ENCODE measurements at places on chromosomes 4 and X.

- DNase-seq = no peak
Observed at GRCh38 chr4:20831746-20832145, 131.5 kb downstream of the PACRGL start.

GRCh38 chrX:10444204-10444603 lies 176.2 kb downstream of the MID1 start:
- DNase-seq = no peak

GRCh38 chr4:88382621-88383020 lies 4.0 kb downstream of the HERC6 start:
- DNase-seq = peak; percentile 30

DNA sequence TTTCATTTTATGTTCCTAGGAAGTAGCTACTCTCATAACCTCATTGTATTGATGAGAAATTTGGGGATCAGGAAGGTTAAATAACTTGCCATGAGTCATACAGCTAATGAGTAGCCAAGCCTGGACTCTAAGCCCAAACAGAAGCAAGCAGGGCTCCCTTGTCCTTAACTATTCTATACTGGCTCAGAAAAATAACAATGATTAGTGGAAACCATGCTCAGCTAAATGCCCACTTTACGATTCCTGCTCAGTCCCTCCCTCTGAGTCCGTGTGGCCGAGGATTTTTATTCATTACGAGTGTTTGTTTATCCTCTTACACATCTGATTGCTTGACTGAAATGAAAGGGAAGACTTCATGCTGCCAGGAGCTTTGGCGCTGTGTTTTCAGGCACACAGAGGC lies 100.9 kb downstream of the SLC34A2 start:
- no peak for DNase-seq

DNA sequence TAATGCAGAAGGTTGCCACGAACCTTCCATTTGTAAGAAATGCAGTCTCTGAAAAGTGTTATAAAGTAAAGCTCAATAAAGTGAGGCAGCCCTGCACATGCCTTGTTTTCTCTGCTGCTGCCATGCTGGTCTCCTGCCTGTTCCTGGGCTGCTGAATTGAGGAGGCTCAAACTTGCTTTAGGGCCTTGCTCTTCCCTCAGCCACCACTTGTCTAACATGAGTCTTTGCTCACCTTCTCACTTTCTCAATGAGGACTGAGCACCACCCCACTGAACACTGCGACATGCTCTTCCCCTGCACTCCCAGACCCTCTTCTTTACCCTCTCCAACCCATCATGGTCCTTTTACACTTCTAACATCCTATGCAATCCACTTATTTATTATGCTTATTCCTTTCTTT lies 25.2 kb upstream of the MFAP3L start:
- no peak for DNase-seq

DNA sequence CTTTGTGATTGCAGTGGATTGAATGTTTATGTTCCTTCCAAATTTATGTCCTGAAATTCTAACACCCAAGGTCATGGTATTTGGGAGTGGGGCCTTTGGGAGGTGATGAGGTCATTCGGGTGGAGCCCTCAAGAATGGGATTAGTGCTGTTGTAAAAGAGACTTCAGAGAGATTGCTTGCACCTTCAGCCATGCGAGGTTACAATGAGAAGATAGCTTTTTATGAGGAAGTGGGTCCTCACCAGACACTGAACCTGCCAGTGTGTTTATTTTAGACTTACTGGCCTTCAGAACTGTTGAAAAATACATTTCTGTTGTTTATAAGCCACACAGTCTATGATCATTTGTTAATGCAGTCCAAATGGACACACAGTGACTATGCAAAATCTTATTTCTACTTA lies 161.0 kb upstream of the GPRIN3 start:
- no peak for DNase-seq

DNA sequence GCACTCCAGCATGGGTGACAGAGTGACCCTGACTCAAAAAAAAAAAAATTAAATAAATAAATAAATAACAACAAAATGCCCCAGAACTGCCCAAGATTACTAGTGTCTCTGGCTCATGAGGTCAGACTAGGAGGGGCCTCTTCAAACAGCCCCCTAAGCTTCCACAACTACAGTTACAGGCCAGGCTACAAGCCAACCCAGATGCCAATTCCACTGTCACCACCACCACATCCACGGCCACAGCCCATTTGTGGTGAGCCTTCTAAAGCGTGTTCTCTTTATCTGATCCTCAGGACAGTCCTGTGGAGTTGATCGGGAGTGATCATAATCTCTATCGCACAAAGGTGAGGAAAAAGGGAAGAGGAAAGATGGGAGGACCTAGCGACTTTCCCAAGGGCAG lies 36.6 kb downstream of the IGFBP7 start:
- DNase-seq = no peak

GRCh38 chr4:182207830-182208396 lies 35.3 kb upstream of the TENM3 start:
- DNase-seq = no peak

DNA sequence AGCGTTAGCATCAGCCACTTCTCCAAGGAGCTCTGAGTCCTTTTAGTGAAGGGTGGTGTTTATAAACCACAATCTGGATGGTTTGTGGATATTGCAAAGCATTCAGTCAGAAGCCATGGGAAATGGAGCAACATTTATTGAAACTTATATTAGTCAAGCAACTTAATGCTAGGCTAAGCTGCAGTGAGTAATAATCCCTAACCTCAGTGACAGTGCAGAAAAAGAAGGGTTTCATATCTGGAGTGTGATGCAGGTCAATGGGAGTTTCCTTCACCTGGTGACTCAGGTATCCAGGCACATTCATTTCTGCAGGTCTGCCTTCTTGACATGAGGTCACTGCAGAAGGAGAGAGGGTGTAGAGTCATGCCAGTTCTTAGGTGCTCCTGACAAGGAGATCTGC lies 10.4 kb upstream of the DRD5 start:
- DNase-seq = no peak

DNA sequence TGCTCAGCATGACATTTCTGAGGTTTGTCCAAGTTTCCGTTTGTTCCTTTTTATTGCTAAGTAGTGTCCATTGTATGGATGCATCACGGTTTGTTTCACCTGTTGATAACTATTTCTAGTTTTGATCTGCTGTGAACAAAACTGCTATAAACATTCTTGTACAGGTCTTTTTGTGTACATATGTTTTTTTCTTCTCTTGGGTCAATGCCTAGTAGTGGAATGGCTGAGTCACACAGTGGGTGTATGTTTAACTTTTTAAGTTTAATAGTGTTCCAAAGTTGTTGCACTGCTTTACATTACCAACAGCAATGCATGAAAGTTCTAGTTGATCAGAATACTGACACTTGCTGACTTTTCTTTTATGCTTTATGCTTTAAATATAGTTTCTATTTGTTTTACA lies 76.7 kb downstream of the MAOB start:
- DNase-seq = no peak

- DNase-seq = no peak
Observed at GRCh38 chr4:86450861-86451260, 91.0 kb upstream of the MAPK10 start.

GRCh38 chr4:107216379-107216778 lies 180.3 kb upstream of the DKK2 start:
- no peak for DNase-seq

- no peak for DNase-seq
Observed at GRCh38 chrX:40154250-40154852, 56.6 kb upstream of the BCOR start.

GRCh38 chr4:145390571-145390970 lies 91.1 kb upstream of the SMAD1 start:
- no peak for DNase-seq

- DNase-seq = no peak
Observed at GRCh38 chrX:11375614-11376119, 82.5 kb downstream of the AMELX start.

DNA sequence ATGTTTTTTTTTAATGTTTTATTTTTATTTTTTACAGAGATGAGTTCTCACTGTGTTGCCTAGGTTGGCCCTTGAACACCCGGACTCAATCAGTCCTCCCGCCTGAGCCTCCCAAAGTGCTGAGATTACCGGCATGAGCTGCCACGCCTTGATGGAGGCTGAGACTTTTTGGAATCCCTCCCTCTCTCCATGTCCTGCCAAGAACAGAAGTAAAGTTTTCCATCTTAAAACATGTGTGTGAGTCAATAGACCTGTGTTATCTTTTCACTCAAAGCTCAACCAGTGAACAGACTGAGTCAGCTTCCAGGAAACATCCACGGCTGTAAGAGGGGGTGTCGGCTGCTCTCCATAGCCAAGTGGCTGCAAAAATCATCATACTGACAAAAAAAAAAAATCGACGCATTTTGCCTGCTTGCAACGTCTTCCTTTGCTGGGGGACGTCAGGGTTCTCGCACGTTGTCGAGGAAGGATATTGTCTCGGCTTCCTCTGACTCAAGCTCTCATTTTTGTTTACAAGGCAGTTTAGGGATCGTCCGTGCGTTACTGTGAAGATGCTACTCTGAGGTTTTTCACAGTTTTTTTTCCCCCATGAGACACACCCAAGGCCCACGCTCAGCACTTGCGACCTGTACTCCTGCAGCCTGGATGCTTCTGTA lies 10.0 kb upstream of the ASMTL start:
- no peak for DNase-seq

DNA sequence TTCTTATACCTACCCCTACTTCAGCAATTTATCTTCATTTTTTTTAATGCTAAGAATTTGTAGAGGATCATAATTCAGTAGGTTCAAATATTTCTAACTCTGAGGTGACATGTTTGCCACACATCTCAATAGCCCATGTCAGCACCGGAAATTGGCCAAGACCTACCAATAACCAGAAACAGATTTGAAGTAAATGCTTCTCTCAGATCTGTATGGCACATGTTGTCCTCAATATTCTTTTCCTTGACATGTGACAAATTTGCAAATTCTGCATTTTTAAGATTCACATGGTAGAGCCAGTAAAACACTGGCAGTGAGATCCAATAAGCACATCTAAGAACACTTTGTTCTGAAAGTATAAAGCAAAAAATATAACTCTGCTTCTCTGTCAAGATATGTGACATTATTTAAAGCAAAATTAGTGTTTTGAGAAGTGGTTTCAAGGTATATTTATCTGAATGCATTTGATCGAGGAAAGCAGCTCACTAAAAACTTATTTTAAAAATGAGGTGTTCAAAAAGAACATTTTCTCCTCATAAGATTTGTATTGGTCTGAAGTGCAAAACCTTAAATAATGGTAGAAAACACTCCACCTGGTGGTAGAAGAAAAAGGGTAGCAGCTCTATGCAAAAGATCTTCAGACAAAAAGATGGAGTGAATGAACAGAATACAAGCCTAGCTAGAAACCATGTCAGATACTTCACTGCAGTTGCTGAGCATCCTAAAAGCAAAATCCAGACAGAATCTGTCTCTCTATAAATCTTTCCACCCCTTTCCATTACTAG lies 513.8 kb upstream of the FAM241A start:
- no peak for DNase-seq

- DNase-seq = no peak
Observed at GRCh38 chr4:148445860-148446330, 3.7 kb upstream of the NR3C2 start.

DNA sequence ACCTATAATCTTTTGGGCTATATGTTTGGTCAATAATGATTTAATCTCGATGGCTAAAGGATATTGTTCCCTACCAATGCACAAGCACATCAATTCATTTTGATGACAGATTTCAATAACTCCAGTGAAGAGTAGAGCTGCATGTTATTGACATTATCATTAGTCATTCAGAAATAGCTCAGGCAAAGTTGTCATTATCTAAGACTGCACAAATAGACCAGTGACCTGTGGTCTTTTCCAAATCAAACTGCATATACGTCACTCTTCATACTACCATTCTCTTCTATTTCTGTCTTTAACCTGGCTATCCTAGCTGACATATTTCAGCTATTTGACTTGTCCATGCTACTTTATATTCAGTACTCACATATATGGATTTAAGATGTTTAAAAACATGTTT lies 1050.8 kb downstream of the C4orf33 start:
- DNase-seq = no peak

DNA sequence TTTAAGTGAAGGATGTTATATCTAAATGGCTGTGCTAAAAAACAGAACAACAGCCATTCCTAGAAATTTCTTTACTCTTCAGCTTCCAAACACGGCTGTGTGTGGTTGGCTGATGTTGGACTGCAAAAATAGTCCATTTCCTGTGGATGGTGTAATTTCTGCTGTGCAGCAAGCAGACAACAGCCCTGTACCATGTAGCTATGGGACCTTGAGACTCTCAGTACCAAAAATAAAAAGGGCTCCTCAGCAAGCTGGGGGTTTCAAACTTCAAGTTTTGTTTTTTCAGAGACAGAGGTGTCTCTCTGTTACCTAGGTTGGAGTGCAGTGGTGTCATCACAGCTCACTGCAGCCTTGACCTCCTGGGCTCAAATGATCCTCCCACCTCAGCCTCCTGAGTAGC lies 18.1 kb downstream of the CD40LG start:
- DNase-seq = no peak

DNA sequence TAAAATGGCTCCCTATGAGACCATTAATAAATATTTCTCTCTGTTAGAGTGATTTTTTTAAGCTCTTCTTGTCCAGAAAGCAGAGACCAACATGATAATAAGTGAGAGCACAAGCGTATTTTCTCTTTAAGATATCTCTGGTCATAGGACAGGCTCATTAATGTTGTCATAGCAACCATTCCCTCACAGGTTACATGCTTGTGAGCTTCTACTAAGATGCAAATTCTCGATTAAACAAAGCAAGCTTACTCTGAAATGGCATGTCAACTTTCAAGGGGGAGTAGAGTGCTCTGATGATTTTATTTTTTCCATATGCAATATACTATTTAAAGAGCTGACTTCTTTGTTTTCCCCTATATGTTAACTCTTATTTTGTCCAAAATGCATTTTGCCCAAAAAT lies 487.2 kb upstream of the LCORL start:
- no peak for DNase-seq

DNA sequence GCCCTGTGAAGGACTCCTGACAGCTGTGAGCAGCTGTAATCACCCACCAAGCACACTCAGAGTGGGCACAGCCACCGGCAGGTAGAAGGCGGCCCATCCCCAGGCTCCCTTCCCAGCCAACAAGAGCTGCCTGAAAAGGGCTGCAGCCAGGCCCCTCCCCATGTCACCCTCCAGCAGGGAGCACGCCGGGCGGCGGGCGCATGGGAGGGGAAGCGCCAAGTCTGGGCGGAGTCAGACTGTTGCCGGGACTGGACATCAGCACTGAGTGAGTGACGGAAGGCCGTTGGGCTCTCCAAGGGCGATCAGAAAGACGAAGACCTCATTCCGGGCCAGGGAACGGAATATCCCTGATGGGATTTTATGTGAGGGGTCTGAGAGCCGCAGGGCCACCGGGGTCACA lies 82.1 kb downstream of the PPP2R2C start:
- no peak for DNase-seq

- DNase-seq = no peak
Observed at GRCh38 chr4:52750819-52751486, at the start of gene ERVMER34-1. TSS of gene ERVMER34-1 (minus strand) at chr4:52751425. CDS start at chr4:52745520, 5,905 bp downstream.

- no peak for DNase-seq
Observed at GRCh38 chr4:185898413-185898812, 86.4 kb upstream of the SORBS2 start.

GRCh38 chr4:173411106-173411693 lies 12.3 kb upstream of the SCRG1 start:
- no peak for DNase-seq
